Activated effector memory CD4-positive, alpha-beta T cell treated with Interleukin-2 at 50 U/mL for 16 hours (primary cell): ENCODE measurements at places on chromosomes 2 and 18.

DNA sequence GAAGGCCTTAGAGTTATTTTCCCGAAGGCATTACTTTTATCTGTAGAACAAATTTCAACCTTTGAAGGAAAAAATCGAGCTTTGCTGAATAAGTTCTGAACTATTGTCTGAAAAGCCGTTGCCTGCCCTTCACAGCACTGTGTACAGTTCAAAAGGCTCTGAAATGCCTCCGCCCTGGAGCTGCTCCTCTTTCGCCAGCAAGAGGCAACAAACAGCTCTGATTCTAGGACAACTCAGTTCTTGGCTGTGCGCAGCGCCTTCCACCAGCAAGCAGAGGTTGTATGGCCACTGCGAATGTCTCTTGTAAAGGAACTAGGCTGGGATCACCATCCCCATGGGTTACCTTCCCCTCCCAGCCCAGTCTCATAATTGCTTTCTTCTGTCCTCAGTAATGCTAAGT is 308.5 kb downstream of the GBX2 start:
- no peak for DNase-seq

GRCh38 chr2:113266431-113266830 is 12.3 kb downstream of the PAX8 start:
- DNase-seq, result no peak

DNA sequence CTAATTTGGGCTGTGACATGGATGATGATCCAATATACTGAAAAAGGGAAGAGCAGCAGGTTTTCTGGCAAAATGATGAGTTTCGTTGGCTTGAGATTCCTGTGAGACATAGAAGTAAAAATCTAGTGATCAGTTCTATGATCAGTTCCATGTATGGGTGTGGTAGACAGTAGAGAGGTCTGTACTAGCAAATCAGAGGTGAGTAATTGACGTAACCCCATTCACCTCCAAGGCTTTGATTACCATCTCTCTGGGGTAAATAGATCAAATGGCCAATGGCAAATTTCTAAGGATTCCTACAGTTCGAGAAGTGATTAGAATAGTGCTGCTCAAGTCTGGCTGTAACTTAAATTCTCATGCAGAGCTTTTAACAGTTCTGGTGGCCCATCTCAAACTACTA is 6.4 kb downstream of the ITGA4 start:
- DNase-seq, result no peak

- no peak for DNase-seq
Observed at GRCh38 chr2:2577407-2577831, 246.3 kb upstream of the MYT1L start.

- no peak for DNase-seq
Observed at GRCh38 chr18:66553824-66554223, 50.1 kb downstream of the CDH19 start.

GRCh38 chr18:56240405-56240804 is 398.0 kb downstream of the TXNL1 start:
- DNase-seq, result no peak

- no peak for DNase-seq
Observed at GRCh38 chr2:25895610-25896009, 17.3 kb upstream of the ASXL2 start.

GRCh38 chr2:241931084-241931975 is 61.8 kb downstream of the RTP5 start:
- DNase-seq, result no peak

- no peak for DNase-seq
Observed at GRCh38 chr2:19480673-19481072, 122.2 kb upstream of the OSR1 start.

- no peak for DNase-seq
Observed at GRCh38 chr2:170030040-170030439, 147.9 kb upstream of the MYO3B start.

- DNase-seq, result no peak
Observed at GRCh38 chr2:142131010-142131669, at the start of gene LRP1B. Gene LRP1B (minus strand): TSS chr2:142131016. CDS start chr2:142130729, 287 bp downstream.

DNA sequence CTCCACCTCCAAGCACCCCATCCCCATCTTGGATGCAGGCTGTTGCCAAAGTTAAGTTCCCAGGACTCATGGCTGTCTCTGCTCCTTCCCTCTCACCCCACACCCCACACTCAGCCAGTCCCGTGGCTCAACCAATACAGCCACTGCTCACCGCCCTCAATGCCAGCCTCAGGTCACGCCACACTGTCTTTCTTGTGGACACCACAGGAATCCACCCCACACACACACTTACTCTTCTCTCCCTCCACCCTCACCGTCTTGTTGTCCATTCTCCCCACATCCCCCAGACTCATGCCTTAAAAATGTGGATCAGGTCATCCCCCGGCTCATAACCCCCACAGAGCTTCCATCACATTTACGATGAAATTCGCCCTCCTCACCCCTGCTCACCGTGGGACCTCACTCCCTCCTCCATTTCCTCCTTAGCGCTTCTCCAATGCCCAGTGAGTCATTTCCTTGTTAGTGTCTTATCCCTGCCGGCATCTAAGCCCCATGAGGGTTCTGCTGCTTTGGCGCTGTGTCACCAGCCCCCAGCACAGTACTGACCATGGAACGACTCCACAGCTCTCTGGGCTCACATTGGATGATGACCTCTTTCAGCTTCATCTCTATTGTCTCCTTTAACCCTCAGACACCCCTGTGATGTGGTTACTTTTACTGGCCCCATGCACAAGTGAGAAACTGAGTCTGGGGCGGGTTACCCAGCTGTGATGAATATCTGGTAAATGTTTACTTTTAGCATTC is 13.8 kb downstream of the MLPH start:
- DNase-seq, result no peak

- DNase-seq, result no peak
Observed at GRCh38 chr2:71736986-71737385, 283.6 kb downstream of the DYSF start.

- no peak for DNase-seq
Observed at GRCh38 chr2:45987856-45988255, 309.4 kb upstream of the EPAS1 start.

GRCh38 chr2:239594019-239594771 is 193.4 kb upstream of the HDAC4 start:
- no peak for DNase-seq

- DNase-seq, result no peak
Observed at GRCh38 chr2:11333427-11334183, 10.8 kb downstream of the ROCK2 start.

- peak; percentile 29 for DNase-seq
Observed at GRCh38 chr2:162317861-162318327, 590 bp downstream of the IFIH1 start.

DNA sequence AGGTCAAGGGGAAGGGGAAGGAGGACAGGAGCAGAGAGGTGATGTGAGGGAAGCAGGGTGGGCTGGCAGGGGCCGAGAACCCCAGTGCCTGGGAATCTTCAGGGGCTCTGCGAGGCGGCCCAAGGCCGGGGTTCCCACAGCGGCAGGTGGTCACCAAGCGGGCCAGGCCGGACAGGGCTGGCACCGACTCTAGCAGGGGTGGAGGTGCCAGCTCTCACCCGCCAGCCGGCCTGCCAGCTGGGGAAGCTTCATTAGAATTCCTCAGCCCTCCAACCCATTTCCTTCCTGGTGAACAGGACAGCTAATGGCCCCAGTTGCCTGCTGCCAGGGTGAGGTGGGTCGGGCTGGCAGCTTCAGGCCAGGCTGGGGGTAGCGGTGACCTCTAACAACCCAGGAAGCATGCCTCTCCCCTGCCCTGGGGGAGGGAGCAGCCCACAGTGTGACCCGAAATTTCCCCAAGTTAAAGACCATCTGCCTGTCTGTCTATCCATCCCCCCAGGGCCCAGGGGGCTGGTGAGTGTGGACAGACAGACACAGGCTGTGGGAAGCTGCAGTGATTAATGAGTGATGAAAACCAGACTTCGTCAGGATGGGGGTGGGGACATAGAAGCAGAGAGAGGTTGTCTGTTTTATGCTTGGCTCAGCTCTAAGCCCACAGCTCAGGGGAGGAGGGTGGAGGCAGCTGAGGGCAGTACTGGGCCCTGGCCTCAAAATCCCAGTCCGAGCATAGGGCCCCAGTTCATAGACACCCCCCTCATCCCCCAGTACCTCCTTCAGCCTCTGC is 144.1 kb downstream of the ZFP36L2 start:
- DNase-seq, result no peak

DNA sequence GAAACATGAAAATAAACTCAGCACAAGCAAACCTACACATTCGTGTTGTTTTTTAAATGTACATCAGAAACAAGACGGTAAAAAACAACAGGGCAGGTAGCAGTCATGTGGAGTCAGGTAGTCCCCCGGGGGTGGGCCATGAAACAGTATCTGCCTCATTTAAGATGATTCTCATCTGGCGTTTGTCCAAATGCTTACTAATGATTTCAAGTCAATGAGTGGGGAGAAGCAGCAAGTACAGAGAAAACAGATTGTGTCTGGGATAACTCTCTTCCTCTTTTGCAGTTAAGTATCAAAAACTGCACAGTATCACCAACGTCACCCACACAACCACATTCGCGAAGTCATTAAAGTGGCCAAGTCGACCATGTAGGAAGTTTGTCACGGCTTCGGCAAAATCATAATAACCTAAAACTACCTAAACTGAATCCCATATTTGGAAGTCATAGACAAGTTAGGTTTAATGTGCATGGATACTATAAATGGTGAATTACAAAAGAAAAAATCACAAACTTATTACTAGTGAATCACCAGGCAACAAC is 1.3 kb downstream of the LAPTM4A start:
- DNase-seq, result no peak

GRCh38 chr2:128320906-128321771 is 2.5 kb upstream of the HS6ST1 start:
- DNase-seq, result no peak

DNA sequence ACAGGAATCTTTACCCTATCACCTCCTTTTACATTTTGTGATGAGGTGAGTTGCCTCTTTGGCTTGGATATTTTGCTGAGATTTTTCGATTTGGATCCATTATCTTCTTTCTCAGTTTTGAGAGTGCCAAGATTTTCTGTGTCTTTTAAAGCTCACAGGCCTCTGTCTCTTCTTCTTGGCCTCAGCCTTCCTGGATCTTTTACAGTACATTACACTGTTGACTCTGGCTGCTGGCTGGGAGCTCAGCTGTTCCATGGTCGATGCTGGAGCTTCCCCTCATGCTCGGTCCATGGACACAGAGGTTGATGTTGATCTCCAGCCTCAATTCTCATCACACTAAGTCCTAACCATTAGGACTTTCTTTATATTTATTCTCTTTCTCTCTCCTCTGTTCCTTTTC is 332.8 kb upstream of the UBE2E3 start:
- no peak for DNase-seq

DNA sequence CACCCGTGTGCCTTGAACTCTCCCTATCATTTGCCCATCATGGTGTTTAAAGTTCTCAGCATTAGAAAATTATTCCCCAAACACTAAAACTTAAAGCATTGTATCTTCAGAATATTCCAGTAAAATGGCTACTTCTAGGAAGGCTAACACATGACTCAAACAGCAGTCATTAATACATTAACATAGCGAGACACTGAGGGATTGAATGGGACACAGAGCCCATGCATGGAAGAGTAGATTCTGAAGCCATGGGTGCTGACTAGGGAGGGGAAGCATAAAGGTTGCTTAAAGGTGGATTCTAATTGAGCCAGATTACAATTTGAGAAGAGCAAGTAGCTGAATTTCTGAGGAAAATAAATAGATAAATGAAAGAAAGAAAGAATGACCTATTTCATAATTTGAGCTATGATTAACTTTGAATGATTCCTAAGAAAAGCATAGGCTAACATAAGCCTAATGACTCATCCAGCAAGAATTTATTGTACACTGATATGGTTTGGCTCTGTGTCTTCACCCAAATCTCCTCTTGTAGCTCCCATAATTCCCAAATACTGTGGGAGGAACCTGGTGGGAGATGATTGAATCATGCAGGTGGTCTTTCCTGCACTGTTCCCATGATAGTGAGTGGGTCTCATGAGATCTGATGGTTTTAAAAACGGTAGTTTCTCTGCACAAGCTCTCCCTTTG is 79.8 kb upstream of the PIK3C3 start:
- DNase-seq, result no peak

DNA sequence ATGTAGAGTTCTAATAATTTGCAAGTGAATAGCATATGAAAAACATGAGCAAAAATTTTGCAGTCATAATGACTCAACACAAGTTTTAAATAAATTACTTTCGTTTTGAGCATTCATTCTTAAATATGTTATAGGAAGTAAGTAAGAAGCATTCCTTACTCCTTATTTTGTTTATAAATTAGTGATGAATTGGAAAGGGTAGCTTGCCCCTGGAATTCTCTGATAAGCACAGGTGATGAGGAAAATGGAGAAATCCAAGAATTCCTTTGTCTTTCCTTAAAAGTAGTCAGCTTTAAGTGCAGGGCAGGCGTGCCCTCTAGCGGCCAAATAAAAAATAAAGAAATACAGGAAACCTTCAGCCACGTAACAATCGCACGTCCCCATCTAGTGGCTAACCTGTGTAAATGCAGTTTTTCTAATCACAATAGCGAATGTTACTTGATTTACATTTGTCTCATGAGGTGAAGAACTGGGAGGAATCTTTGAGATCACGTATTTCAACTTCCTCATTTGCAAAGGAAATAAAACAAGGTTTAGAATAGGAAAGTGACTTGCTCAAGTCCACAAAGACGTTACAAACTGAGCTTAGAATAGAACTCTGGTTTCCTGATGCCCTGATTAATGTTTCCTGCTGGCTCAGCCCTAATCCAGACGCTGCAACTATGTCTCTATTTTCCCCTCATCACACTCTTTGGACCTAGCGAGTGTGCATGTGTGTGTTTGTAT is 47.2 kb upstream of the ZNG1B start:
- DNase-seq, result peak; percentile 38

- no peak for DNase-seq
Observed at GRCh38 chr2:19073522-19073921, 284.9 kb downstream of the OSR1 start.

GRCh38 chr2:9883897-9884296 is 40.6 kb downstream of the TAF1B start:
- no peak for DNase-seq

GRCh38 chr2:128563348-128563687 is 244.7 kb upstream of the HS6ST1 start:
- DNase-seq, result no peak

GRCh38 chr18:59382383-59382782 is 23.3 kb upstream of the LMAN1 start:
- no peak for DNase-seq

DNA sequence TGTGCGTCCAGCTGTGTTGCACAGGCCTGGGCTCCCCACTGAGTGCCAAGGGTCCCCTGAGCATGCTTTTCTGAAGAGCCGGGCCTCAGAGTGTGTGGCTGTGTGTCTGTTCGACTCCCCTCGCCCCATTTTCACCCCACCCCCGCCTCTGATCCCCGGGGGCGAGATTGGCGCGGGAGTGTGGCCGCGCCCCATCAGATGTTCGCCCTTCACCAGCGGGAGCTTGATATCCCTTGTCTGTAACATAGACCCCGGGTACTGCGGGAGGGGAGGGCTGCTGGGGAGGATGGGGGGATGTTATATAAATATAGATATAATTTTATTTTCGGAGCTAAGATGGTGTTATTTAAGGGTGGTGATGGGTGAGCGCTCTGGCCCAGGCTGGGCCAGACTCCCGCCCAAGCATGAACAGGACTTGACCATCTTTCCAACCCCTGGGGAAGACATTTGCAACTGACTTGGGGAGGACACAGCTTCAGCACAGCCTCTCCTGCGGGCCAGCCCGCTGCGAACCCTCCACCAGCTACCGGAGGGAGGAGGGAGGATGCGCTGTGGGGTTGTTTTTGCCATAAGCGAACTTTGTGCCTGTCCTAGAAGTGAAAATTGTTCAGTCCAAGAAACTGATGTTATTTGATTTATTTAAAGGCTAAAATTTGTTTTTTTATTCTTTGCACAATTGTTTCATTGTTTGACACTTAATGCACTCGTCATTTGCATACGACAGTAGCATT is 1.5 kb downstream of the RHOB start:
- no peak for DNase-seq

- DNase-seq, result no peak
Observed at GRCh38 chr2:135091681-135092080, 39.6 kb downstream of the RAB3GAP1 start.

GRCh38 chr2:218877331-218877730 is 3.3 kb upstream of the WNT10A start:
- no peak for DNase-seq
